ENCODE measurements at places on chromosomes 7 and 10. TPM values are rescaled to one million over a fixed set of nuclear protein-coding genes. Genes with fewer than 3 reads are reported as not detected.

Gene SPDYE8
- polyA plus RNA-seq: 0.27 TPM

Gene PRLHR
- 1.1 TPM for polyA plus RNA-seq

Gene FEZF1
- polyA plus RNA-seq: not detected

Gene TMEM26
- polyA plus RNA-seq: 5.0 TPM

Gene NACAD
- polyA plus RNA-seq: 7.2 TPM

Gene ABCB1
- 7.0 TPM for polyA plus RNA-seq

DNA sequence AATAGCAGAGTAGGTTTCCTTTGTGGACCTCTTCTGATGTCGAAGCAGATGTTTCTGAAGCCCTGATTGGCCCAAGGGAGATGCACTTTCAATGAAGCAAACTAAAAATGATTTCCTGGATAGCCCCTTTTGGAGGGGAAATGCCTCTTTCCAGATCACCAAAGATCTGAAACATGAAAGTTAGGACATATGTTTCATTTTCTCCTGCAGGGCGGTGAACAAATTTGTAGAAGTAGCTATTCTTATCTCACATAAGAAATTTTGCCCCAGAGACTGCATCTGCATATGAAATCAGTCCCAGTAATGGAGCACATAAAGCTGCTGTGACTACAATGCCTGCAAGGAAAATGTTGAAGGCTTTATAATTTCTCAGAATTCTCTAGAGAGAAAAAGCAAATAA, 56.0 kb downstream of the THSD7A start:
- H3K27me3 ChIP-seq: no peaks in the 10 kb centered on the region
- no peak for DNase-seq
- H3K4me1 ChIP-seq: no peaks in the 10 kb centered on the region
- H3K36me3 ChIP-seq: no peaks in the 10 kb centered on the region

DNA sequence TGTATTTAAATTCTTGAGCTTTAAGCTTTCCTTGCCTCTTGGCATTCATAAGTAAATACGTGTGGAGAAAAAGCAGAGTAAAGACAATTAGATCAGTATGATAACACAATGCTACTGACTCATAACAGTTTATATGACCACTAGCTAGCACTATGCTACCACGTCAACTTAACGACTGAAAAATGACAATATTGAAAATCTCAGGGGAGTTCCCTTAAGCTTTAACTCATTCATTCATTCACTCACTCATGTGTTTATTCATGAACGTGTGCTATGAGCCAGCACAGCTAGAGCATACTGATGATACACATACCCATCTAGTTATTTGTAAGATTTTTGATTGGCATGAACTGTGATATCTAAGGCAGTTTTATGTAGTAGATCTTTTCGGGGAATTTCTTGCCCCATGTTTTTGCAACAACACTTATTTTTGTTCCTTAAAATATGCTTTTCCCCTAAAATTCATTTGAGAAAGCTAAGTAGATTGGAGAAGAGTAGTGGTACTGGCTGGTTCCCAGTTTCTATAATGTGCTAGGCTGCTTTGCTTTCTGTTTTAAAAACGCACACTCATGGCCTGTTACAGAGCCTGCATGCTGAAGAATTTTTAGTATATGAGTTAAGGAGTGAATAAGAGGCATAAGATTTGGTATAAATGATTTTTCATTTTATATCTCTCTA, 57.4 kb upstream of the ACBD5 start:
- H3K4me3 ChIP-seq: no peak overlapping the region
- no peaks in the 10 kb centered on the region for H3K4me1 ChIP-seq
- no peaks in the 10 kb centered on the region for H3K36me3 ChIP-seq
- H3K27ac ChIP-seq: no peak overlapping the region
- DNase-seq: no peak

DNA sequence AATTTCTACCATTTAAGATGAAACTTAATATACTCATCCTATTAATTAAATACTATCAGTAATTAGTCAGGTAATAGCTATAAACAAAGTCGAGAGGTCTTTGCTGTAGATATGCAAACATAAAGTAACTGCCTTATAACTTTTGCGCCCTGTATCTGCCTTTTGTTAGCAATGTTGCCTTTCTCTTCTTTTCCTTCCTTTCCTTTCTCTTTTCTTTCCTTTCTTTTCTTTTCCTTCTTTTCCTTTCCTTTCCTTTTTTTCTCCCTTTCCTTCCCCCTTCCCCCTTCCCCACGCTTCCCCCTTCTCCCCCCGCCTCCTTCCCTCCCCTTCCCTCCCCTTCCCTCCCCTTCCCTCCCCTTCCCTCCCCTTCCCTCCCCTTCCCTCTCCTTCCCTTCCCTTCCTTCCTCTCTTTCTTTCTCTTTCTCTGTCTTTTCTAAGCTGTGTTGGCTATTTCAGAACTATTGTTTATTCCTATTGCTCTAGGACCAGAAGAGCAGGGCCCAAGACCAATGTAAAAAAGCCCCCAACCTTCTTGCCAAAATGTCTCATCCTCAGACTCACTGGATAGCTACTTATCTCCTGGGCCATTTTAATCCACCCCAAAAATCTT, 65.3 kb upstream of the DKK1 start:
- DNase-seq: no peak
- H3K27ac ChIP-seq: no peak overlapping the region
- H3K36me3 ChIP-seq: no peaks in the 10 kb centered on the region
- no peaks in the 10 kb centered on the region for H3K27me3 ChIP-seq
- H3K4me1 ChIP-seq: no peaks in the 10 kb centered on the region

DNA sequence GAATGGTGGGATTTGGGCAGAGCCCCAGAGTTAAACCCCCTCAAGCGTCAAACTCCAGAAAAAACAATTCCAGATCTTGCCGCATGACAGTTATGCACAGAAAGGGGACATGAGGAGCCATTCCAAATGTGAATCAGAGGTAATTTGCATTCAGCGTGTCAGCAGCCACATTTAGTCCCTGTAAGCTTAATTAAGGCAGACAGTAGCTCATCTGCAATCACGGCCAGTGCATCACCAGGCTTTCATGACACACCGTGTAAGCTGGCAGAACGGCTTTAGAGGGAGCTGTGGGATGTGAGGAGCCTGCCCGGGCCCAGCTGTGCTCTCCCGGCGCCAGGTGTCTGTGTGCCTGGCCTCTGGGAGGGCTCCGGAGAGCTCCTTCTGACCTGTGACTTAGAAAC, 18.7 kb upstream of the PRKAG2 start:
- no peaks in the 10 kb centered on the region for H3K27me3 ChIP-seq
- no peaks in the 10 kb centered on the region for H3K36me3 ChIP-seq
- peaks cover 49% of the 10 kb centered on the region for H3K4me1 ChIP-seq
- no peak overlapping the region for H3K27ac ChIP-seq
- no peak overlapping the region for H3K4me3 ChIP-seq

DNA sequence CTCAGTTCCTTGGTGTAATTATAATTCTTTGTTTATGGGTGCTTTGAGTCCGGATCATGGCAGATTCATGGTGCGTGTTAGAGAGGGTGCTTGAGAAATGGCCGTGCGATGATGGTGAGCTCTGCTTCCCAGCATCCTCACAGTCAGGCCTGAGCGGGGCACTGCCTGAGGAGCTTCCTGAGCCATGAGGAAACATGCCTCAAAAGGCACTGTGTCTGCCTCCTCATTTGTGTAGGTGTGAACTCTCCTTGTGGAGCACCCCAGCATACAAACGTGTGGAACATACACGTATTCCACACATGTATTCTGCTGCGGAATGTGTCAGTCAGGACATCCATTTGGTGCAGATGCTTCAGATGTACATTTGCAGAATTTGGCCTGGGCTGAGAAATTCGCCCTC, 205.4 kb downstream of the CELF2 start:
- H3K4me1 ChIP-seq: no peaks in the 10 kb centered on the region
- H3K27ac ChIP-seq: no peak overlapping the region
- peaks cover 2% of the 10 kb centered on the region for H3K36me3 ChIP-seq
- H3K27me3 ChIP-seq: no peaks in the 10 kb centered on the region

GRCh38 chr7:143214789-143215679, 6.8 kb upstream of the TAS2R40 start:
- no peaks in the 10 kb centered on the region for H3K4me1 ChIP-seq
- DNase-seq: peak; percentile 63
- H3K36me3 ChIP-seq: no peaks in the 10 kb centered on the region
- no peaks in the 10 kb centered on the region for H3K27me3 ChIP-seq
- no peak overlapping the region for H3K27ac ChIP-seq
- H3K4me3 ChIP-seq: no peak overlapping the region

DNA sequence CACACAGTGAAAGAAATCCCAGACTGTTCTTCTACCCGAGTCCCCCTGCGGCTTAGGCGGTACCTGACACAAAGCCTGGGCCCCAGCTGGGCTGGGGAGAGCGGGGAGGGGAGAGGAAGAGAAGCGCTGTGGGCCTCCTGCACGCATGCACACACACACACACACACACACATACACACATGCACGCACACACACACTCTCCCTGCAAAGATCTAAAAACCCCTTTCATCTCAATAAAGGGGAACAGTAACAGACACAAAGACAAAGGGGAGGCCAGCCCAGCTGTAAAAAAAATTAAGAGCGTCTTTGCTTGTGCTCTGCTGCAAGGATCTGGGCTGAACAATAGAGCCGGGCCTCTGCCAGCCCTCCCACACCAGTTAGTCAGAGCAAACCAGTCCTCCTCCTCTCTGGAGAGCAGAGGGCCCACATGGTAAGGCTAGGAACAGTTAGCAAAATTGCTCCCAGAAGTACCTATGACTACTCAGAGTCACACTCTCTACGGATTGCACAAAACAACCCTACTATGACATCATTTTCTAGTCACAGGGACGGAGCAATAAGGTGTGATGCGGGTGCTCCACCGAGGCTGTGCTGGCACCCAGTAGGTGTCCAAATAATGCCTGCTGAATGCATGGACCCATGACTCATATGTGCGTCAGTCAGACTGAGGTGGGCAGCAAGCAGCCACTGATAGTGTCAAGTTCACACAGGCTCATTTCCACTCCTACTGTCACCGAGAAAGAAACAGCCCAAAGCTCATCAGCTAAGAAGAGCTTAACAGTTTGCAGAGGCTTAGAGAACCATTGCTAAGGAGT, 9.2 kb downstream of the ITPRIP start:
- H3K4me3 ChIP-seq: no peak overlapping the region
- H3K36me3 ChIP-seq: no peaks in the 10 kb centered on the region
- H3K4me1 ChIP-seq: peaks cover 53% of the 10 kb centered on the region
- no peaks in the 10 kb centered on the region for H3K27me3 ChIP-seq

GRCh38 chr10:8055420-8056349, 1.2 kb downstream of the GATA3 start:
- no peaks in the 10 kb centered on the region for H3K36me3 ChIP-seq
- no peak for DNase-seq
- H3K27me3 ChIP-seq: peaks cover 99% of the 10 kb centered on the region
- no peak overlapping the region for H3K4me3 ChIP-seq

DNA sequence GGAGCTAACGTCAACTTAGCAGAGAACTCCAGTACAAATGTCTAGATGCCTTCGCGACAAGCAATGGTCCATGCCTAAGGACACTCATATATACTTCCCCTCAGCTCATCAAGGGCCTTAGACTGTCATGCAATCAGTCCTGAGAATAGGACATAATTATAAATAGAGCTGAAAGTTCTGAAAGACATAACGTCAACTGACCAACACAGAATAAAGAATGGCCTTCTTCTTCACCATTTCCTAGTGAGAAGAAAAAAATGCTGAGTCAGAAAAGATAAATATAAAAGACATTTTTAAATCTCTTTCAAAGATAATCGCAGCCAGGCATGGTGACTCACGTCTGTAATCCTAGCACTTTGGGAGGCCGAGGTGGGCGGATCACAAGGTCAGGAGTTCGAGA, 83.2 kb downstream of the ARMH3 start:
- no peak overlapping the region for H3K27ac ChIP-seq
- H3K36me3 ChIP-seq: peaks cover 42% of the 10 kb centered on the region
- no peak overlapping the region for H3K4me3 ChIP-seq
- H3K4me1 ChIP-seq: no peaks in the 10 kb centered on the region
- no peaks in the 10 kb centered on the region for H3K27me3 ChIP-seq
- no peak for DNase-seq

GRCh38 chr7:89247207-89247606, 451.7 kb upstream of the TEX47 start:
- DNase-seq: no peak
- H3K36me3 ChIP-seq: no peaks in the 10 kb centered on the region
- H3K27ac ChIP-seq: no peak overlapping the region
- no peak overlapping the region for H3K4me3 ChIP-seq
- H3K27me3 ChIP-seq: no peaks in the 10 kb centered on the region

DNA sequence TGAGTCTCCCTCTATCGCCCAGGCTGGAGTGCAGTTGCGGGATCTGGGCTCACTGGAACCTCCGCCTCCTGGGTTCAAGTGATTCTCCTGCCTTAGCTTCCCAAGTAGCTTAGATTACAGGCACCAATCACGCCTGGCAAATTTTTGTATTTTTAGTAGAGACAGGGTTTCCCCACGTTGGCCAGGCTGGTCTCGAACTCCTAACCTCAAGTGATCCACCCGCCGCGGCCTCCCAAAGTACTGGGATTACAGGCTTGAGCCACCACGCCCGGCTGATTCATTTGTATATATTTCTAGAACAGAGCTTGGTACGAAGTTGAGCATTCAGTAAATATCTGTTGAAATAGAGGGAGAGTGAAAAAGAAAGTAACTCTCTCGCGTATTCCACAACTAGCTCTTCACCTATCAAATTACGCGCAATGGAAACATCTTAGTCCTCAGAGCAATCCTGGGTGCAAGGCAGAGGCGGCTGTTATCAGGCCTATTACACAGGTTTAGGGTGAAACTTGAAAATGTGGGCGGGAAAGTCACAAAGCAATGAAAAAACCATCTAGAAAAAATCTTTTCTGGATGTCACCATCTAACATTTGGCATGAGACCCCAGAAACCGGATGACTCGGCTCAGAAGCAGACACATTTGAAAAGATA, 707 bp upstream of the GHITM start:
- no peaks in the 10 kb centered on the region for H3K27me3 ChIP-seq
- peaks cover 44% of the 10 kb centered on the region for H3K4me1 ChIP-seq
- DNase-seq: no peak
- peaks cover 13% of the 10 kb centered on the region for H3K36me3 ChIP-seq

DNA sequence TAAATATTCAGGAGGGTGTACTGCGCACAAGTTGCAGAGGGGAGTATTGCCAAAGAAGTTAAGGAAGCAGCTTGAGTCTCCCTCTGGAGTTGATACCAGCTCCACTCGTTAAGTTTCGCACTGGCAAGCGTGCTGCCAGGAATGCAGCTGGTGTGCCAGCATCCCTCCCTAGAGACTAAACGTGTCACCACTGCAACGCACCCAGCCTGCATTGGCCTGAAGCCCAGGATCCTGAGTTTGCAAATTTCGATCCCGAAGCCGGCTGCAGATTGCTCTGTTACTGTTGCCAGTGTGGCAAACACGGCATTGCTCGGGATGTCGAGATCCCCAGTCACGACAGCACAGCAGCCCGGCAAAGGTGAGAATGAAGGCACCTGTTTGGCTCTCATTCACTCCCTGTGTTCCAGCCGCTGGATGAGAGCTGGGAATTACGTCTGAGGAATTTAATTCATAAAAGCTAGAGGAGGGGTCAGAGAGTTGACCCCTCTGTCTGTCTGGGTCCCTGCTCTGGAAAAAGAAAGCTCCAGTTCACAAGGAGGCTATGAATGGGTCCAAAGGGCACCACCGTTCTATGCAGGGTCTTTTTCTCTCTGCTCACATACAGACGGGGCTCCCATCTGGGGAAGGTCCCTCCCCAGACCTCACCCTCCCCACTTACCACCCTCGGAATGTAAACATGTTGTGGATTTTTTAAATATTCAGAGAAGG, 61.0 kb downstream of the NRP1 start:
- H3K27ac ChIP-seq: no peak overlapping the region
- H3K4me3 ChIP-seq: no peak overlapping the region
- H3K4me1 ChIP-seq: peaks cover 9% of the 10 kb centered on the region

GRCh38 chr7:99385564-99385963, 11.0 kb downstream of the ARPC1B start:
- H3K36me3 ChIP-seq: peaks cover 30% of the 10 kb centered on the region
- H3K27me3 ChIP-seq: no peaks in the 10 kb centered on the region
